CD4-positive, alpha-beta memory T cell (primary cell): ENCODE measurements at places on chromosomes 2 and 18. TPM values are rescaled to one million over a fixed set of nuclear protein-coding genes. Genes with fewer than 3 reads are reported as not detected.

DNA sequence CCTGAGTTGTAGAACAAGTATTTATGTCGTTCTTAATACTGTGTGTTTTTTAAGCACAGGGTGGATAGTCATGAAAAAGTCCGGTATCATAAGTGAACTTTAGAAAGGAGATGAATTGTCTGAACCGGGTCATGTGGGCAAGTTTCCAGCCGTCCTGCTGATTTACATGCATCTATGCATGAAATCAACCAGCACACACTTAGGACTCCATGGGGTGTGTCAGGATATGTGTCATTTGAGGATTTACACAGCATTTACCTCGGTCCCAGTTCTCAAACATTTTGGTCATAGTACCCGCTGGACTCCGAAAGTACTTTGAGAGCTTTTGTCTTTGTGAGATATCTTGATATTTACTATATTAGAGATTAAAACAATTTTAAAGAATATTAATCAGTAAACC is 47.5 kb upstream of the TWSG1 start:
- DNase-seq: no peak

GRCh38 chr18:34789768-34790344 is 79.8 kb downstream of the DTNA start:
- no peak for DNase-seq

- DNase-seq: no peak
Observed at GRCh38 chr2:238286551-238286950, 1.9 kb downstream of the PER2 start.

DNA sequence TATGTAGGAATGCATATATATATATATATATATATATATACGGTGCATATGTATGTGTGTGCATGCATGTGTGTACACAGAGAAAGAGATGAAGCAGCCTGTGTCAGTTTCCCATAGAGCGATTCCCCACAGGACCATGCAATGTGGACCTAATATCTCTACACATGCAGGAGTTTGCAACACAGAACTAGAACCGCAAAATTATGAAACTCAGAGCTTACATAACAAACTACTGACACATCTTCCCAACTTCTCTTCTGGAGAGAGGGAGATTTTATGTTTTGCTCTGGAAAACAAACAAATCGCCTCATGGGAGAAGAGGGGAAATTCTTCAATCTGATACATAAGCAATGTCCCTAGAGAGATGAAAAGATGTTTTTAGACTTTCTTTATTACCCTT is 377.2 kb downstream of the LRATD1 start:
- no peak for DNase-seq

DNA sequence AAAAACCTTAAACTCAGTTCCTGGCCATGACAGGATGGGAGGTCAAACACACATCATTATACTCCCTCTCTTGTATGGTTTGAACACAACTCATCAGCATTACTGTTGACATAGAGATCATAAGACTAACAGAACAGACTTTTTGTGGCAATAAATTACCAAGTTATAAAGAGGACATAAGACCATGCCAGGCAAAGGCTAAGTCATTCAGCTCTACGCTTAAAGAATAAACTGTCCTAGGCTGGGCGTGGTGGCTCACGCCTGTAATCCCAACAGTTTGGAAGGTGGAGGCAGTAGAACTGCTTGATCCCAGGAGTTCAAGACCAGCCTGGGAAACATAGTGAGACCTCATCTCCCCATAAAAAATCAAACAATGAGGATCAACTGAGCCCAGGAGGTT is 16.4 kb downstream of the NLRC4 start:
- DNase-seq: no peak

DNA sequence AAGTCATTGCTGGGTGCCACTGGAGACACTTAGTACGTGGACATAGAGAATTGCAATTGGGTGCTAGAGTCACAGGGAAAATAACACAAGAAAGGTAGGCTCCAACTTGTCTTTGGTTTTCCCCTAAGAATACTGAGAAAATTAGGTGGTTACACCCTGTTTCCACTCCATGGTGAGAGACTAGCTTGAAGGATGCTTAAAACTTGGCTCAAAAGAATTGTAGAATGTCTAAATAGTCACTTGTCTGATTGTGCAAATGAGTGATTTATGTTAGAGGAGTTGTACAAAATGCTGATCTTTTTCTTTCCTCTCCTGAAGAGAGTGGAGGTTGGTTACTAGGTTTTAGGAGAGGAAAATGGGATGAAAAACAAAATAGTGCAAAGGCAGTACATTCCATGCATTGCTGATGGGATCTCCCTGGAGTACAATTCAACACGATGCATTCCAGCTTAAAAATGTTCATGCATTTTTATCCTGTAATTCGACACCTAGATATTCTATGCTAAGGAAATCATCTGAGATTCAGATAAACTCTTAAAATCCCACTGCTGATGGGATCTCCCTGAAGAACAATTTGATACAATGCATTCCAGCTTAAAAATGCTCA is 2.2 kb upstream of the SERPINB12 start:
- no peak for DNase-seq

Gene PLGLB2
- 0.14 TPM for polyA plus RNA-seq
